ENCODE measurements at places on chromosomes 2 and 18.

- no peak for DNase-seq
These were observed 8.4 kb upstream of the RNF125 start for GRCh38 chr18:32010124-32010721.

- DNase-seq = no peak
These were observed 278.0 kb downstream of the METTL4 start for GRCh38 chr18:2293109-2293839.

- DNase-seq = no peak
These were observed 113.1 kb downstream of the ZNF532 start for GRCh38 chr18:58977801-58978200.

- no peak for DNase-seq
These were observed 271.1 kb upstream of the CDH19 start for GRCh38 chr18:66874812-66875474.

DNA sequence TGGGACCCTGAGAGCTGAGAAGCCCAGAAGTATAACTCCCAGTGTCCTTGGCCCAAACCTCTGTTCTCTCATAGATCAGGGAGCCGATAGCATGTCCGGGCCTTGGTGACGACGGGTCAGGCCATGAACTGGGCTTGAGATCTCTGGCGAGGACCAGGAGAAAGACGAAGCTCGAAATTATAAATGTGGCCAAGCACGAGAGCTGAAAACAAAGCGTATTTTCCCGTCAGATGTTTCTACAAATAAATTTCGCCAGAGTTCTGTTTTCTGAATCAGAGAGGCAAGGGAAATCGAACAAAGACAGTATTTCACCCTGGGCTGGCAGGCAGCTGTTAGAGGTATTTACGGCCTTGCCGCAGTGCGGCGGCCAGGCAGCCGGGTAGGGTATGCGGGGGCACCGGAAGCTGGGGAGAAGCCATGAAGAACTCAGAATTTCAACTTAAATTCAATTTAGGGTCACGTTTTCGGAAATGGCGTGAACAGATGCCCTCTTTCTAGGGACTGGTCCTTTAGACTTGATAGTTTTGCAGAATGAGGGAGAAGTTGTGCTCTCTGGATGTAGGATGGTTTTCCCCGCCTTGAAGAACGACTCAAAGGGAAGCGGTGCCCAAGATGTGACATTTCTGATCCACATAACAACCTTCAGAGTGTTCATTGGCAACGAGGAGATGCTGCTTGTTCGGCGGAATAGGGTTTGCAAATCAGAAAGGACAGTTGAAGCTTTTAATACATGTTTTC is 9.6 kb downstream of the HOXD8 start:
- no peak for DNase-seq

- no peak for DNase-seq
These were observed 314.1 kb downstream of the CYRIA start for GRCh38 chr2:16351541-16351940.

DNA sequence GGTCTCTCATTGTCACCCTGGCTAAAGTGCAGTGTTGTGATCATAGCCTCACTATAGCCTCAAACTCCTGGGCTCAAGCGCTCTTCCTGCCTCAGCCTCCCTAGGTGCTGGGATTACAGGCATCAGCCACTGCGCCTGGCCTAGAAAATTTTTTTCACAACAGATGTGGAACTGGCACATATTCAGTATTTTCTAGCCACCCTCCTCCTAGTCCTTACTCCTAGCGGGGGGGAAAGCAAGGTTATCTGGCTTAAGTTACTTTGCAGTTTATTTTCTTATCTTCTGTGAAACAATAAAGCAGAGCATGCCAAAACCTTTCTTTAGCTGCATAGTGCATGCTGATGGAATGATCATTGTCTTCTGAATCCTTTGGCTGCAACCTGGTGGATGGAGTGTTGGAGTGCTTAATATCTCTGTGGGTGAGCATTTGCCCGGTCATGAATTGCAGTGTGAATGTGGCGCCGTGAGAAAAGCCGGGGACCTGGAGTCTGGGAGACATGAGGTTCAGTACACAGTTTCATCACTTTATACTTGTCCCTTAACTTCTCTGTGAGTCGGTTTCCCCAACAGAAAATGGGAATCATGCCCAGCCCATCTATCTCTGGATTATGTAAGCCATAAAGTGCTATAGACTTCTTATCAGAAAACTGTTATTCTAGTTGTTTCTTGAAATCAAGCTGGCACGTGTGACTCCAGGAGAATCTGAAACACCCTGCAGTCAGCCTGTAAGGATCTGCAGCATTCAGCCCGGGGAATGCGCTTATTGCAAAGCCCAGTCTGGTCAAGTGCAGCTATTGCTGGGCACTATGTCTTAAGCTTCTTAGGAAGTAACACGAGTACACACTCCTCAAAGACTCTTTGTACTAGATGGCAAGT is 38.2 kb upstream of the MAP3K20 start:
- no peak for DNase-seq

- no peak for DNase-seq
These were observed 362.4 kb upstream of the MEX3C start for GRCh38 chr18:51559902-51560287.

DNA sequence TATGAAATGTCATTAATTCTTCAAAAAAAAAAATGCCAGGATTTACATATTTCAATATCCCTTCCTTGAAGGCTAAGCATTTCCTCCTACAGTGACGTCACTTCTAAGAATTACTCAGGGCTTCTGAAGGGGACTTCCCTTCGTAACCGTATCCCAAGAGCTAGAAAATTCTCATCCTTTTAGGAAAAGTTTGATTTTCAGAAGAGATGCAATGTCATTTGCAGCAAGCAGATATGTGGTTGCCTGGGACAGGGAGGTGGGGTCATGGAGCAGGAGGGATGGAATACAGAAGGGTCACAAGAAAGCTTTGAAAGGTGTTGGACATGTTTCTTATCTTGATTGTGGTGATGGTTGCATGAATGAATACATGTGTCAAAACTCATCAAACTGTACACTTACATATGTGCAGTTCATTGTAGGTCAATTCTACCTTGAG is 97.0 kb upstream of the ATL2 start:
- DNase-seq = no peak

All from stimulated activated CD4-positive, alpha-beta T cell treated with anti-CD3 and anti-CD28 coated beads, TNF-alpha, amount 100 ng/mL, for 4 hours (primary cell).